ENCODE measurements at places on chromosomes 7 and 10.

GRCh38 chr7:32588657-32589056 is 93.4 kb downstream of the AVL9 start:
- DNase-seq: no peak

DNA sequence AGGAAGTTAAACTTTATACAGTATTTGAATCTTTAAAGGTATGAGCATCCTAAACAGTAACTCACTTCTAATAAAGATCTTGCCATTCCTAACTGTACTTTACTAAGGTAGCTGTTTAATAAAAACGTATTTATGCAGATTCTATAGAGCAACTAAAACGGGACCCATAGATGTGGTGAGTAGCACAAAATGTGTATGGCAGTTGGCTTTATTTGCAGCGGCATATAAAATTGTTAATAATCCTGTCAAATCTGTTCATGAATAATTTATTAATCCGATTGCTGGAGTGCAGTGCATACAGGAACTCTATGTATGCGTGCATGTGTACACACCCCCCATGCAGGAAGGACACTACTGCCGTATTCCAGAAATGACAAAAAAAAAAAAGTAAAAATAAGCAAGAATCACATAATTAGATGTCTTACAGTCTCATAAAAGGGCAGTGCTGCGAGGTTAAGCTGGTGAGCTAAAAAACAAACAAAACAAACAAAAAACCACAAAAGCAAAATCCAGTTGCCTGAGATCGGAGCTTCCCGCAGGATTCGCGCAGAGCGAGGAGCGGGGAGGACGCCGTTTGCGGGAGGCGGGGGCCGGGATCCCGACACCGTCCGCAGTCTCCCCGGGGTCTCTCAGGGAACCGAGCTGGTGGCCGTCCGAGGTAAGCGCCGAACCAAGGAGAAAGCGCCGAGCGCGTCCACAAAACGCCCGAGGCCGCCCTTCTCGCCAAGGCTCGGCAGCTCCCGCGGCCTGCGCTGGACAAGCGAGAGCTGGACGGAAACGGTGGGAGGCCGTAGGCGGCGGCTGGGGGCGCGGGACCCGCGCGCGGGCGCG is 518 bp upstream of the COMMD3 start:
- DNase-seq: no peak

- DNase-seq: no peak
Observed at GRCh38 chr7:51869452-51869851, 552.8 kb upstream of the COBL start.

- DNase-seq: no peak
Observed at GRCh38 chr7:147775516-147776284, 814.9 kb upstream of the C7orf33 start.

DNA sequence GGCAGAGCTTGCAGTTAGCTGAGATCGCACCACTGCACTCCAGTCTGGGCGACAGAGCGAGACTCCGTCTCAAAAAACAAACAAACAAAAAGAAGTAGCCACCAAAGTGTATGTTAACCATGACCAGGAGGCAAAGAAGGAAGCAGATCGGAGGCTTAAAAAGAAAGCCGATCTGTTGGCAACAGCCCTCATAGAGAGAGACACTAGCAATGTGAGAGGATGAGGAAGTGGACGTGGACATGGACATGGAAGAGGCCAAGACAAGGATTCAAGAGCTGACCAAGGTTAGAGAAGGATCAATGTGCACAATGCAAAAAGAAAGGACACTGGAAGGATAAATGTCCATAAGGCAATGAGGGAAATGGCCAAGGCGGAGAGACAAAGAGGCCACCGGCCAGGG is 14.9 kb upstream of the ADCK2 start:
- DNase-seq: no peak

GRCh38 chr7:39094731-39095130 is 117.0 kb downstream of the POU6F2 start:
- DNase-seq: no peak

- DNase-seq: no peak
Observed at GRCh38 chr7:25067726-25068501, 57.1 kb downstream of the CYCS start.

GRCh38 chr10:129101232-129101980 is 365.6 kb upstream of the MGMT start:
- DNase-seq: no peak

DNA sequence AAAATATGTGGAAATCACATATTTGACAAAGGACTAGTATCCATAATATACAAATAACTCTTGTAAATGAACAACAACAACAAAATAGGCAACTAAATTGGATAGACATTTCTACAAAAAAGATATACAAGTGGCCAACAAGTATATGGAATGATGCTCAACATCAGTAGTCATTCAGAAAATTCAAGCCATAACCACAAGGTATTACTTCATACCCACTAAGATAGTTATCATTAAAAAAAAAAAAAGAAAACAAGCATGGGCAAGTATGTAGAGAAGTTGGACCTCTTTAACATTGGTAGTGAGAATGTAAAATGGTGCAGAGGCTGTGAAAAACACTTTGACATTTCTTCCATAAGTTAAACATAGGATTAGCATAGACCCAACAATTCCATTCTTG is 80.8 kb downstream of the CYP26A1 start:
- no peak for DNase-seq

DNA sequence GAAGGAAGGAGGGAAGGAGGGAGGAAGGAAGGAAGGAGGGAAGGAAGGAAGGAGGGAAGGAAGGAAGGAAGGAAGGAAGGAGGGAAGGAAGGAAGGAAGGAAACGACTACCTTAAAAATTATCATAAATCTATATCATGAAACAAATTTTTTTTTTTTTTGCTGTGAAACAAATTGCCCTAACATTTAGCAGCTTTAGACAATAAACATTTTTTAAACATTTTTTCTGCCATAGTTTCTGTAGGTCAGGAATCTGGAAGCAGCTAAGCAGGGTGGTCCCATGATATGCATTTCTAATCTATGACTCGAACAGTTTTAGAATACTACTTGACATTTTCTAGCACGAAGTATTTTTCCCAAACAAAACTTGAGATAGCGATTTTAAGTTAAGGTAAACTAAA is 42.9 kb upstream of the TSPAN13 start:
- no peak for DNase-seq

DNA sequence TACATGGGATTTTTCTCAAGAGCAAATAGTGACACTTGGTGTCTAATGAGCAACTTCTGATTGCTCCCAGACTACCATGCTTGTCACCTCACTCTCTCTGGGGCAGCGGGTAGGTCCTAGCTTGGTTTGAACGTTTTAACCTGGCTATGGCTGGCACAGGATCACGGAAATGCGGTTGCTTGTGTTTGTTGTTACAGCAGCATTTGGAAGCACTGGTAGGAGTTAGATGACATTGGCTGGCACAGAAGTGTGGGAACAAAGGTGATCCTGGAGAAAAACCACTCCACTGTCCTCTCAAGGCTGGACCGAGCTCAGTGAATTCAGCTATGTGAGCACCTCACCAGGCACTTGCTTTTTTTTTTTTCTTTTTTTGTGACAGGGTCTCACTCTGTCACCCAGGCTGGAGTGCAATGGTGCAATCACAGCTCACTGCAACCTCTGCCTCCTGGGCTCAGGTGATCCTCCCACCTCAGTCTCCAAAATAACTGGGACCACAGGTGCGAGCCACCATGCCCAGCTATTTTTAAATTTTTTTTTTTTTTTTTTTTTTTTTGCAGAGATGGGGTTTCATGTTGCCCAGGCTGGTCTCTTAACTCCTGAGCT is 3.5 kb upstream of the PFKFB3 start:
- DNase-seq: no peak

DNA sequence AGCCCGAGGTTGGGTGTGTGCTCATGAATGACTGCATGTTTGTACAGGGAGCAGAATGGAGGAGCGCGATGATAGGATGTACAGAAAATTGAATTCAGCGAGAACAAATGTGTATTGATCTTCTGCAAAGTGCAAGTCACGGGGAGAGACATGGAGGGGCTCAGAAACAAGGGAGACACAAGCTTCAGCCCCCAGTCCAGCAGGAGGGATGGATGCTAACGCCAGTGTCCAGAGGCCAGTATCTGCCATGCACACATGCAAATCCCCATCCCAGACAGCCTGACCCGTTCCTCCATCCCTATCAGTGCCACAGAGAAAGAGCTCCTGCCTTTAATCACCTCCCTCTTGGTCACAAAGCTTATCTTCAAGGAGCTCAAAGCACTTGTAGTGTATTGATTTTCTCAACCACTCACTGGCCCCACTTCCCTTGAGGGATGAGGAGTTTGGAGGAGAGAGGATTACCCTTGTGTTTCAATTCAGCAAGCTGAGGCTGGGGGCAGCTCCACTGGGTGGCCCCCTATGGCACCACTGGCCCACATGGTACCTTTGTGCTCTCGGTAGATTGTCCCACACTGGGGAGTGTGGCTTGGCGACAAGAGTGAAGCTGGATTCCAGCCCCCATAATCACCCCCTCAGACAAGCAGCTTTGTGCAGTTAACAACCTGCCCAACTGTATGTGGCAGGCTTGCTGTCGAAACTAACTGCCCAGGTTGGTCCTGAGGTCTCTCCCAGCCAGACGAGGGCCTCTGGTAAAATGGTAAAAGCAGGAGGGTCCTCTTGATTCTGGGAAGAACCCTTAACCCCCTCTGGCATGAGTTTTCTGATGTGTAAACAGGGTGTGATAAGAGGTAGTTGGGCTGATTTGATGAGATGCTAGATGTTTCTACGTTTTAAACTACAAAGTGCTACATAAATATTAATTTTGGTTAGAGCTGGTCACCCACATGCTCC is 151.6 kb upstream of the UNC5B start:
- DNase-seq: no peak

DNA sequence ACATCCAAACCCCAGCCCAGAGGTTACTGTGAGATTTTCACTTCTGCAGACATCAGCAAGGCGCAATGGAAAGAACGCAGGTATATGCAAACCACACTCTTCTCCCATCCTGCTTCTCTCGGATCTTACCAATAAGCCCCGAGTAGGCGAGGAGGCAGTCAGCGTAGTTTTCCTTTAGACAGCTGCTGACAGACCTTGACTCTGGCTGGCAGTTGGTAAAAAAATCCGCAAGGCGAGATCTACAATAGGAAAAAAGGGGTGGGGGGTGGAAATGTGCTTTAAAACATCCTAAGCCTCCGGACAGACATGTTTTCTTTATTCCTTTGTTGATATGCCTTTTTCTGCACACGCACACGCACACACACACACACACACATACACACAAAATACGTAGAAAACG is 176.5 kb downstream of the GFRA1 start:
- no peak for DNase-seq

DNA sequence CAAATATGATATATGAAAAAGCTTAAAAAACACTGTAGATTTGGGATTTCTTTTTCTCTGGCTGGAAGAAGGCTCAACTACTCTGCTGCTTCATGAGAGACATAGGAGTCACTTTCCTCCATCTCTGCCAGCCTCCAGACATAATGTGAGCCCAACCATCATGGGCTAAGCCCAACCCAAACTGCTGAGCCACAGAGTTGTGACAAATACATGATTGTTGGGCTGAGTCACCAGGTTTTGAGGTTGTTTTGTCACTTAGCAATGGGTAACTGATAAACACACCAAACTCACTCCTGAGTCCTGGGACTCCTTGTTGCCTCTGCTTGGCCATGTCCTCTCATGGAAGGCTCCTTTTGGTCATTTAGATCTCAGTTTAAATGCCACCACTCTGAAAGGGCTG is 381.8 kb upstream of the FZD8 start:
- DNase-seq: no peak

DNA sequence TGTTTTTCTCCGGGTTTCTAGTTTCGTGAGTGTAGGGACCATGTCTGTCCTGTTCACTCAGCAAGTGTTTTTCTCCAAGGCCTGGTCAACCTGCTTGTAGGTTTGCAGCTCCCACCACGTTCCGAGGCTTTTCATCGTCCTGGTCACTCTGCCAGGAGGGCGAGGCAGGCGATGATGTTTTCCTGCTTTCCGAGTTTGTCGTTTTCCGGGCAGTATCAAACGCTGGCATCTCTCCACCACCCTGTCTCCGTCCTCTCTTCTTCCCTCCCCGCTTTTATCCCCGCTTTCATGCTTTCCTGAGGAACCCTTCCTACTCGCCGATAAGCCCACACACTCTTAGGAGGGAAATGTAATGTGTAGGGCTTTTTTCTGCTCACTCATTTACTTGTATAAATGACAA is 11.2 kb downstream of the IQCE start:
- DNase-seq: no peak

DNA sequence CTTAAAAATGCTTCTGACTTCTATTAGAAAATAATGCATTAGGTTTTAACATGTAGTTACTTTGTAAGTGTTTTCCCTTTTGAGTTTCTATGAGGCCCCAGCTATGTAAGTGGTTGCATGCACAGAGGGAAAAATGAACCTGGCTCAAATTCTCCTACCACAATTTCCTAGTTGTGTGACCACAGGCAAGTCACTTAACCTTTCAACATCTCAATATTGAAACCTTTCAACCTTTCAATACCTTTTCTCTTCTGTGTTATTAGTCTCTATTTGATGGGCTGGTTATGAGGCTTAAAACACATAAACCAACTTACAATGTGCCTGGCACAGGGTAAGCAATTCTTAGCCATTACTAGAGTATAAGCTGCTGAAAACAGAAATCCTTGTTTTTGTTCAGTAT is 203.0 kb downstream of the KCND2 start:
- no peak for DNase-seq

DNA sequence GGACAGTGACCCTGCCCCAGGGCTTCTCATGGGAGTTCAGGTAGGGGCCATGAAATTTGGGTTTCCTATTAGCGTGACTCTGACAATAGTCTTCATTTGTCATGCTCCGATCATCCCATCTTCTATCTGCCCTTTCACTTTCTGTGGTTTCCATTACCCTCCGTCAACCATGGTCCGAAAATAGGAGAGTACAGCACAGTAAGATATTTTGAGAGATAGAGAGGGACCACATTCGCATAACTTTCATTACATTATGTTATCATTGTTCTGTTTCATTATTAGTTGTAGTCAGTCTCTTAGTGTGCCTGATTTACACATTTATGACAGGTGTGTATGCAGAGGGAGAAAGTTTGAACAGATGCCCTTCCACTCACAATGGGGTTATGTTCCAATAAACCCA is 649.2 kb downstream of the SDK1 start:
- no peak for DNase-seq

DNA sequence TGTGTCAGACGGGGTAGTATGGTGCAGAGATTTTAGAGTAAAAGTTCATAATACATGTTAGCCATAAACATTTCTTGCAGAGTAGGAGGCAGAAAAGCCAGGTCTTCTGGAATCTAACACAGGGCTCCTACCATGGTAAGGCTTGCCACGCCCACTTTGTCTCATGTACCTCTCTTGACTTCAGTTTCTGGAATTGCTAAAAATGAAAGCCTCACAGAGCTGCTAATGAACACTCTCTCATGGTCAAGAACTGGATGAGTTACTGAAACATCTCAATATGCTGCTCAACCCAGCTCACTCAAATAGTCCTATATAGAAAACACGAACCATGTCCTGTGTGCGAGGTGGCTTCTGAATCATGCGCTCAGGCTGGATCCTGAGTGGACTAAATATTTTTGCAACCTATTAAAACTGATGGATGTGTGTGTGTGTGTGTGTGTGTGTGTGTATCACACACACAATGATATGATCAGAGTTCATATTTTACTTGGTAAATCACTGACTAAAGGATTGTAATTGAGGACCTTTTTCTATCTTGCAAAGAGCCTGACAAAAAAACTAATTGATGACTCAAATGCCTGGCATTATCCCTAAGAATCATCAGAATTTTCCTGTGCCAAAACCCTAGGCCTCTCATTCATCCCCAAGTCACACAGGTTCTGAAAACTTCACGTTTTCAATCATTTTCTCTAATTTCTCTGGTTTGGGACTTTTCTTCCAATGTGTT is 1306.6 kb downstream of the XPNPEP1 start:
- no peak for DNase-seq

- no peak for DNase-seq
Observed at GRCh38 chr7:93968911-93969620, 35.1 kb downstream of the BET1 start.
